NCI-H1092 (cell line): ENCODE measurements at places on chromosomes 2 and 18.

- no peak for DNase-seq
Observed at GRCh38 chr2:28469304-28469703, 26.6 kb upstream of the PLB1 start.

DNA sequence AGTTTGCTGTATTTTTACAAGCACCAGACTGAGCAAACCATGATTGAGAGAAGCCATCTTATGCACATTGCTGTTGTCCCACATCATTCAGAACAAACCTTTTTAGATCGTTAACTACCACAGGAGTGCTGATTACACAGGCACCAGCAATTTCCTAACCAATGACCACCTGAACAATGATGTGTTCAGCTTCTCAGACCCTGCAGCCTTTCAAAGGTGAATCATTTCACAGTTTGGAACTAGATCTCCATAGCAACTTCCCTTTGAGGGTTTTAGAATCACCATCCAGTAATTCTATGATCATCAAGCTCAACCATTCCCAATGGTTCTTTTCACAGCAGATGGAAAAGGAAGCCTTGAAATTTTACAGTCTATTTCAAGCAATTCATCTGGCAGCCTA lies 71.4 kb downstream of the OLA1 start:
- DNase-seq, result peak; percentile 1

DNA sequence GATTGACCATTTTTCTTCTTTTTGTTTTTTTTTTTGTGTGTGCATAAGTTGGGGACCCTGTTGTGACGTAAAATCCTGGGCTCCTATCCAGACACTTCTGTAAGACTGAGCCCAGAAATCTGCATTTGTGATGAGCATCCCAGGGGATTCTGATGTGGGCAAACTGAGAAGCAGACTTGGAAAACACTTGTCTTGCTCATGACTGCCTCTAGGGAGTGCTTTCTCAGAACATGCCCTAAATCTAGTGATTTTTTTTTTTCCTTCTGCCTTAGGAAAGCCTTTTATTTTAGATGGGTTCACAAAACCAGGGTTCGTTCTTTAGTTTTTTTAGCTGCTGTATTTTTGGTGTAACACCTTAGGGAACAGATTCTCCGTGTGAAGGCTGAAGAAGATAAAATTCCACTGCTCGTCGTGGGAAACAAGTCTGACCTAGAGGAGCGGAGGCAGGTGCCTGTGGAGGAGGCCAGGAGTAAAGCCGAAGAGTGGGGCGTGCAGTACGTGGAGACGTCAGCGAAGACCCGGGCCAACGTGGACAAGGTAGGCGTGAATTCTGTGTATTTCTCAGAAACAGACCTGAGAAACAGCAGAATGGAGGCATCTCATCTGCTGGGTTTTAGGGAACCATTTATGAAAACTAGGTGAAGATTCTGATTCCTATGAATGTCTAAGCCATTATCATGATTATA lies 36.7 kb downstream of the RALB start:
- no peak for DNase-seq

DNA sequence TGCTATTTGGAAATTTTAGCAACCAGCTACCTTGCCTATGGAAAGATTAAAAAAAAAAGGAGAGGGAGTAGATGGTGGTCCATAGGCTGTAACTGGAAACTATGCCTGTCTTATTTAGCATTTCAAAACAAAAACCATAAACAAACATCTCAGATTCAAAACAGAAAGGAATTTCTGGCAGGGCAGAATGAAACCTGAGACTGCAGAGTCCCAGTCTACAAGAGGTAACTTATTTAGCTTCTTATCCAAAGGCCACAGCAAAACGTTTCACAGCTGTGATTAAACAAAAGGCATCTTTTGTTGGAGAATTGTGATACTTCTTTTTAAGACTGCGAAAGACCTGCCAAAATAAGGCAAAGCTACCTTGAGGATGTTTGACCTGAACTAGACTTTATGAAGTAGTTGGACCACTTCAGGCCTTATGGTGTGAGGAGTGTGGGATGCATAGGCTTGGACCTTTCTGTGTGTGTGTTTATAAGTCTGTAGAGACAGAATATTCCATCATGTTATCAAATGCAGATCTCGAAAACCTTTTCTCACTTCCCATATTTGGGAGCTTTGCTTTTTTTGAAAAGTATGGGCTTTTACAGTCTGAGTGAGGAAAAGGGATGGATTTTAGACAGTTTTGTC lies 11.0 kb downstream of the CRIM1 start:
- no peak for DNase-seq

DNA sequence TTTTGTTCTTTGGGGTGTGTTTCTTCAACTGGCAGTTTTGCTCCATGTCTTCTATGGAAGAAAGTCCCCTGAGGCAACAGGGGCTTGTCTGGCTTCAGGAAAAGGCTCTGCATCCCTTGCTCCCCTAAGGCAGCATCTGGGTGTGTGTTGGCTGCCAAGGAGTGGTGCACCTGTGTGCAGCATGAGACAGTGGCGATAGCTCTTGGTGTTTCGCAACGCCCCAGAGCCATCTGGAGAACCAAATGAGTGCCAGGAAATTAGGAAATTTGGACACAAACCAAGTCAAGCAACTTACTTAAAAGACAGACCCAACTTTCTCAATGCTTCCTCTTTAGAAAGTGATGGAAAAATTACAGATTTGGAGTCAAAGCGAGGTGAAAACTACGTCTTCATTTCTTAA lies 1044.4 kb upstream of the CNTNAP5 start:
- no peak for DNase-seq

DNA sequence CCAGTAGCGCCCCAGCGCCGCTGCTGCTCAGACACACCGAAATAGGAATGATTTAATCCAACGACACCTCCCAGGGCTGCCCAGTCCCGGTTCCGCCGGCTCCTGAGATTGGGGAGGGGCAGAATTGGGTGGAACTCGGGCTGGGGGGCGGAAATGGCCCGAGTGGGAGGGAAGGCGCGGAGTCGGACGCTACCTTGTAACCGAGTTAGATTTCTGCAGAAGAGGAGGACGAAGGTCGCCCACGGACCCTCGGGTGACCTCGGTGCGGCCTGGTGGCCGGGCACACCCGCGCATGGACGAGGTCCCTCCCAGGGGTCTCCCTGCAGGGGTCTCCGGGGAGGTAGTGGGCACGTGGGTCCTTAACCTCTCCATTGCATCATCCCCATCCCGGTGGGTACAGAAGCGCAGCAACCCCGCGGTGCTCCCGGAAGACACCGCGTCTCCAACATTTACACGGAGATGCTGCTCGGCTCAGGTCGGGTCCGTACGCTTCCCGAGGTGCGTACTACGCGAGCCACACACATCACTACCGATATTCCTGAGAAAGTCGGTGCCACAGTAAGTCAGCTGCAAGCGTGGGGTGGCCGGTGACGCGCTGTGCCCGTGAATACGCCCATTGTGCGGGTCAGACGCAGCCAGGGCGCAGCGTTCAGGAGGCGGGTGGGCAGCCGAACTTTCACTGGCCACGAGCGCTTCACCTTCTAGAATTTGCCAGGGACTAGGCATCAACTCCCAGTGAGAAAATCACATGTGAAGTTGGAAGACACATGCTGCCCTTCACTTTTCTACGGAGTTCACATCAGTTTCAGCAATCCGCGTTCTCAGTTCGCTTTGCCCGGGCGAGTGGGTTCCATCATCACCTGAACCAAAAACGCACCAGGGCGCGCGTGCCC lies 3.0 kb downstream of the ZNF516 start:
- no peak for DNase-seq

DNA sequence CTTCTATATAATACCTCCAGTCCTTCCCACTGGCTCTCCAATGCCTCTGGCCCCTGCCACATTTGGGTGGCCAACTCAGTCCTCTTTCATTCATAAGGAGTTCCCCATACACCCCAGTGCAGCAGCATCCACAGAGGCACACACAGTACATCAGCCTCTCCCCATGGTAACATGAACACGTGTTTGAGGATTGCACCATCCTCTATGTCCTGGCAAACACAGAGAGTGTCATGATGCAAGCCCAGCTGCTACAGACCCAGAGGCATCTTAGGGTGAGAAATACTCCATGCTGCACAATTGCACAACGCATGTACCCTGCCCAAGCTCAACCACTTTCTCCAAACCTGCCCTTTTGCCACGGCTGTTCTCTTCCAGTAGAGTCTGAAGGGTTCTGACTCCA lies 11.5 kb downstream of the IGFBP5 start:
- no peak for DNase-seq

- no peak for DNase-seq
Observed at GRCh38 chr2:190722061-190722759, 73.3 kb downstream of the NAB1 start.

DNA sequence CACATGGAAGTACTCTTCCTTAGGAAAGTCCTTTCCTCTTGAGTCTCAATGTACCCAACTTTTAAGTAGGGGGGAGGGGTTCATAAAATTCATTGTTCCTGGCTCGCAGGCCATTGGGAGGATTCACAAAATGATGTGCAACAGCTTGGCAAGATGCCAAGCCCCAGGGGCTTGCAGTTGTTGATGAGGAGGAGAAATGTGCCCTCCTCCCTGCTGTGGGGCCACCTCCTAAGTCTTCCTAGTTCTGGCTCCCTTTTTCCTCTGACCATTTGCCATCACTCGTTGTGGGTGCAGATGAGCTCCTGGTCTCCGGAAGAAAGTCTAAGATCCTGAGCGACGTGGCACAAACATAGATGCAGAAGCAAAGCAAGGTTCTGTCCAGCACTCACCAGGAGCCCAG lies 435.4 kb downstream of the EIPR1 start:
- no peak for DNase-seq

DNA sequence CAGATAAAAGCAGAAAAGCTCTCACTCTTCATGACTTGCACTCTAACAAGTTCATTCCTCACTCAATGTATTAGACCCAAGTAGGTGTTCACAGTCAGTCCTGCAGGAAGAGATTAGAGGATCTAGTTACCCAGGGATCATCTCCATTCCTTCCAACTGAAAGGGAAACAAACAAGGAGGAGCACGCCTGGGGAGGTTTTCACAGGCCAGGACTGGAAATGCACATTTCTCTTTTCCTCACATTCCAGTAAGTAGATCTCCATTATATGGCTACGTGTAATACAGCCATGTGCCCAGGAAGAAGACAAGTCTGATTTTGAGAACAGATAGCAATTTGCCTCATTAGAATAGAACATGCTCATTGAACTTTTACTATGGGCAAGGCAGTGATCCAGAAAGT lies 1132.2 kb upstream of the FAM98A start:
- DNase-seq, result no peak

- no peak for DNase-seq
Observed at GRCh38 chr2:164224007-164224406, 397.3 kb downstream of the GRB14 start.

DNA sequence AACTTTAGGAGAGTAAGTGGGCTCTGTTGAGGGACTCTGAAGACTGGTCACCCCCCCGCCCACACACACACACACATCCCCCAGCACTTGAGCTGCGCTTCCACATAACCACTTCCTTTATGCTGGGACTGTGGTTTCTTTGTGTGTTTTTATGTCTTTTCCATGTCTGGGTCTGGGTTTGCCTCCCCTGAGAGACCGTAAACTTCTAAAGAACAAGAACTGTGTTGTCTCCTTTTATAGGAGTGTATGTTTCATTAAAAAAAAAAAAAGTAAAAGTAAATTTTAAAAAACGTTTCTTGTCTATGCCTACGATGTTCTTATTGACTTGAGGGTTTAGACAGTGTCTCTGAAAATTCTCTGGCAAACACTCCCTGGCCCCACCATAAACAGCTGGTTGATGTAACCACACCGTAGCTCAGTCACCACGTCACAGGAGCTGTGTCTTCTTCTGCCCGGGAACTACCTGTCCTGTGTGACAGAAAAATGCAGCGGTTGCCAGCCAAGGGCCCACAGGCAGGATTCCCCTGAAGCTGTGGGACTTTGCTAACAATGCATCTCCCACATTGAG lies 68.0 kb downstream of the KLHL29 start:
- DNase-seq, result no peak

DNA sequence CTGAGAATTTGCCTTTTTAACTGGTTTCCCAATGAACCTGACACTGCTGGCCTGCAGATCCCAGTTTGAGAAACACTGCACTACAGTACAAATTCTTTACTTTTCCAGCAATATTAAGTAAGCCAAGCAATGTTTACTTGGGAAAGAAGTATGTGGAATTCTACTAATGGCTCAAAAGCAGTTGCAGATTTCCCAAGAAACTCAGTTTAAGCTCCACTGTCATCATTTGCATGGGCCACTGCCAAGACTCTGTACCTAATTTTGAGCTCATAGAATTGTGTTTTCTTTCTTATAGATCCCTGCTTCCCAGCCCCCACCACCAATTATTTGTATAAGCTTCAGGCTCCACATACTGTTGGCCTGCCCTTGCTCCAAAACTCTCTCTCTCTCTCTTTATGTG lies 676.1 kb downstream of the RNF144A start:
- DNase-seq, result peak; percentile 5

DNA sequence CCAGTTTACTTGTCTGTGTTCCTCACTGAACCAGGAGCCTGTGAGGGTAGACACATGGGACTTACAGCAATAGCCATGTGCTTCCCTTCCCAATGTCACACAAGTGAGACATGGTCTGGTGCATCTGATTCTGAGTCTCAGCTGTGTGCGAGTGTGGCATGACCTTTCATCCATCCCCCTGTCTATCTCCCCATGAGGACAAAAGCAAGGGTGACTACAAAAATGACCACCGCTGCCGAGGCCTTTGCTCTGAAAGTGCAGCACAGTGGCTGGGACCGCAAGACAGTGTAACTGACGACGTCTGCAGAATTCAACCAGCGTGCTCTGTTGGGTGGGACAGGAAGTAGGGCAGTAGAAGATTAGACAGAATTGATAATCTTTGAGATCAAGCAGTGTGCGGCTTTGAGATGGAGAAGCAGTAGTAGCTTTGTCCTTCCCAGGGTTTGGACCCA lies 50.5 kb downstream of the RAB31 start:
- no peak for DNase-seq

- DNase-seq, result no peak
Observed at GRCh38 chr2:239257511-239257937, 143.3 kb downstream of the HDAC4 start.

- DNase-seq, result no peak
Observed at GRCh38 chr2:147482916-147483669, 361.7 kb upstream of the ACVR2A start.

- peak; percentile 22 for DNase-seq
Observed at GRCh38 chr2:76197842-76198448, 487.2 kb upstream of the GCFC2 start.

GRCh38 chr2:171963198-171963597 lies 36.6 kb upstream of the METAP1D start:
- no peak for DNase-seq

DNA sequence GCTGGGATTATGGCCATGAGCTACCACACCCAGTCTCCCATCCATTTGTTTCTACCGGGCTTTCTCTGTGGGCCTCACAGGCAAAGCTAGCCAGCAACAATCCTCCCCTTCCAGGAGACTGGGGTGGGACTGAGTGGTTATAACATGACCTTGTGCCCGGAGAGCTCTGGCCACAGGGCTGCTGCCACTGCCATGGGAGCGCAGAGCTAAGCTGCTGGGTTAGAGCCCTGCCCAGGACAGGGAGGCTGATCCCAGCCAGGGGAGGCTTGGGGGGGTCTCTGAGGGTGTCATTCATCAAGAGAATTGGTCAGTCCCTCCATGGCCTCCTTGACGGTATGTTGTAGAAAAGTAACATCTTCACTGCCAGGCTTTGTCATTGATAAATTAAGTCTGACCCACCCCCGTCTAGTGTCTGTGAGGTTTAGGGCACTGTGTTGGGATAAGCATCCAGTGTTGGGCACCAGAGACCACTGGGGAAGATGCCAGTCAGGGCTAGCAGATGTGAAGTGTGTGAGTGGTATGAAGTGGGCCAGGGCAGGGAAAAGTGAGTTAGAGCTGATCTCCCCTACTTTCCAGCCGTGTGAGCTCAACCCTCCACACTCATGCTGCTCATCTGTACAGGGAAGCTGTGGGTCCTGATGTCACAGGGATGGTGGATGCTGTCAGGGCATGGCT lies 368.4 kb upstream of the HS6ST1 start:
- DNase-seq, result no peak

GRCh38 chr2:241110089-241110606 lies 8.1 kb upstream of the MTERF4 start:
- no peak for DNase-seq

- peak; percentile 0 for DNase-seq
Observed at GRCh38 chr2:171334171-171334570, 99.6 kb downstream of the METTL8 start.
